ENCODE measurements at places on chromosomes 6 and 20. TPM values are rescaled to one million over a fixed set of nuclear protein-coding genes. Genes with fewer than 3 reads are reported as not detected.

The MLN gene
- not detected for total RNA-seq

The LIME1 gene
- total RNA-seq, result 50.4 TPM

DNA sequence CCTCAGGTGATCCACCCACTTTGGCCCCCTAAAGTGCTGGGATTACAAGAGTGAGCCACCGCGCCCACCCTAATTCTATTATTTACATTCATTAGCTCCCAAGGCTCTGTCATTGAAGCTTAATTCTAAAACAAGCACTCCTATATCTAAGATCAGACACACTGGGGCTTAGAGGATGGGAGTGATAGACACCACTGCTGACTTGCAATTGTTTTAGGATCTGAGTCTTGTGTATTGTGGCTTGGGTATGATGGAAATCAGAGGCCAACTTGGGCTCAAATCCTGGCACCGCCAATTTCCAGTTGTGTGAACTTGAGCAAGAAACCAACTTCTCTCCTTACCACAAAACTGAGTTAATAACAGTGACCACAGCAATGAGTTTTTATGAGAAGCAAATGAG, 34.7 kb downstream of the MTRES1 start:
- DNase-seq, result no peak

DNA sequence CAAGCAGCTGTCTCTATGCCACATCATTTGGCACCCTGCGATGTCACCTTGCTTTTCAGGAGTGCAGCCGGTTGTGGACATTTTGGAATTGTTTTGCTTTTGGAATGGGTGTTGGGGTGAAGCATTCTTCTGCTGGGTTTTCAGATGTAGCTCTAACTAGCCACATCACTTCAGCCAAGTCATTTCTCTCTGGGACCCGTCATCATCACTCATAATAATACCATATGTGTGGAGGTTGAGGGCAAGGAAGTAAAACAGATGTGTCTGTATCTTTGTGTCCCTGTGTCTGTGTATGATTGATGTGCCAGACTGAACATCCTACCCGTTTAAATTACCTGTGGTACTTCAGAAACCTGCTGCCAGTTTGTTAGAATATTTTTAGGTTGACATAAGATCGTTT, 49.5 kb upstream of the TULP4 start:
- no peak for DNase-seq

- no peak for DNase-seq
Measured at GRCh38 chr6:161189891-161190290, 84.0 kb downstream of the AGPAT4 start.

DNA sequence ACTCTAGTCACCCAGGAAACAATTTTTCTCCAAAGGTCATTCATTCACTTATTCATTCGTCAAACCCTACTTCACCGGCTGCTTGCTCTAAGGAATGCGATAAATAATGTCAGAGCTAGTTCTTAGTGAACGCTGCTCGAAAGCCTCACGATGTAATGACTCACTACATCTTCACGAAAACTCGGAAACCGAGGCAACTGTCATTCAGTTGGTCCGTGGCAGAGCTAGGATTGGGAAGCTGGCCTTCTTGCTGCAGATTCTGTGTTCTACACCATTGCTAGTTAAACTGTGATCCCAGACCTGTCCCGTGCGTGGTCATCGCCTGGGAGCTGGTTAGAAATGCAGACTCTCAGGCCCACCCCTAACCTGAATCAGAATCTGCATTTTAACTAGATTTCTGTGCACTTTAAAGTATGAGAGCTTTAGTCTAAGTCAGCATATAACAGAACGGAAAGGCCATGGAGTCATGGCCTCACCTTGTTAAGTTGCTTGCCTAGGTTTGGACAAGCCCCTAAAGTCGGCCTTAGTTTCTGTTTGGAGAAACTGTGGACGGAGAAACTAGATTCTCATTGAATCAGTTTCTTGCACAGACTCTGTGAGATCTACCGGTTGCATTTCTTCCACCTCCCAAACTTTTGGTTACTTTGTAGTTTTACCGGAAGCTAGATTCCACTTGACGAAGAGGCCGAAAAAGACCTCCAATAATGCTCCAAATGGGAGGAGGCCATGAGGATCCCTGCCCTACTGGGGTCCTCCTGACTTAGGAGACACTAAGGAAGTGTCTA, 651 bp upstream of the CCND3 start:
- DNase-seq, result no peak

DNA sequence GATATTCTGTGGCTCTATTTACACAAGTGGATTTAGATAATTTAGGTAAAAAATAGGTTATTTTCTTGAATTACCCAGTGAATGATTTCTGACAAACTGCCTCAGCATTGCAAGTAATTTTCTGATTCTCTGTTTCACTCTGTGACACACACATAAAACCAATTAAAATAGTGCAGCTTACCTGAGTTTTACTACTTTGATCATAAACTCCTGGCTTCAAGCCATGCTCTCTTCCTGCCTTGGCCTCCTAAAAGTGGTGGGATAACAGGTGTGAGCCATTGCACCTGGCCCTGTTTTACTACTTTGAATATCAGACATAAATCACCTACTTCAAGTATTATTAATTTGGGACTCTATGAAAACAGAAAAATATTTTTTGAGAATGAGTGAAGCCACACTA, 462.9 kb downstream of the ADGRB3 start:
- no peak for DNase-seq

- no peak for DNase-seq
Measured at GRCh38 chr6:36955671-36956445, 1.3 kb downstream of the PI16 start.

DNA sequence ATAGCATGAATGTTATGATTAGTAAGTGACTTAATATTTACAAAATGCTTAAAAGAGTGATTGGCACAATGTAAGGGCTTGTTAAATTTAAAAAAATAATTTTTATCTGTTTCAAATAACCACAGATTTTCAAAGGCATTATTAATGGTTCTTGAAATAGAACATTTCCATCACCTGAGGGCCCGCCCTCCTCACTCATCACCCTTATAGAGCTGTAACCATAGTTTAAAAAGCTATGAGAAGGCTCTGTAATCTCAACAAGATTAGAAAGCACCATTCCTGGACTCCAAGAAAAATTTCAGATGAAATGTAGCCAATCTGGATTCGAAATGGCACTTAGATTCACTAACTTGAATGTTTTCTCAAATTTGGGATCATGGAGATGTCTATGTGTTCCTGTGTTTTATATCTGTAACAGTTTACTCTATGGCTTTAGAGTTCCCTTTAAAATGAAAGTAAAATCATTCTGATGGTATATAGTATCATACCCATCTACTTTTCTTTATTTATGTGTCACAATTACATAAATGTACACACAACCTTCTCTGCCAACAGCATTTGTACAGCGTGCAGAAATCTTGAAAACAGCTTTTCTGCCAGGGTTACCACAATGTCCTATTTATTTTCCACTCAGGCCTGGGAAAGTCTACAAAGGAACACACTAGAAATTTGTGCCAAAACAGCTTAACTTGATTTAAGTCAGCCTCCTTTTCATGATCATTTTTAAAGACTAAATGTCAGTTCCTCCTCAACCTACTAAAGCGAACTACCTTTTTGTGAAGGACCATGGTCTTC, 207.7 kb downstream of the TBX18 start:
- no peak for DNase-seq
